ENCODE measurements at places on chromosomes 6 and 20. TPM values are rescaled to one million over a fixed set of nuclear protein-coding genes. Genes with fewer than 3 reads are reported as not detected.

PTP4A1 gene
- 22.8 TPM for total RNA-seq

PARD6B gene
- total RNA-seq: 3.7 TPM

TRDN gene
- total RNA-seq: 0.30 TPM

PRDM1 gene
- 7.3 TPM for total RNA-seq

TMEM200A gene
- total RNA-seq: 11.8 TPM

LY6G6D gene
- not detected for total RNA-seq

SEMG1 gene
- total RNA-seq: not detected

DACT2 gene
- 0.30 TPM for total RNA-seq

GRCh38 chr6:43770372-43771209 lies 580 bp downstream of the VEGFA start:
- H3K36me3 ChIP-seq: no peaks in the 10 kb centered on the region
- H3K27ac ChIP-seq: peak overlapping the region; percentile 92
- DNase-seq: peak; percentile 31
- no peaks in the 10 kb centered on the region for H3K27me3 ChIP-seq
- H3K4me3 ChIP-seq: peak overlapping the region; percentile 57

DNA sequence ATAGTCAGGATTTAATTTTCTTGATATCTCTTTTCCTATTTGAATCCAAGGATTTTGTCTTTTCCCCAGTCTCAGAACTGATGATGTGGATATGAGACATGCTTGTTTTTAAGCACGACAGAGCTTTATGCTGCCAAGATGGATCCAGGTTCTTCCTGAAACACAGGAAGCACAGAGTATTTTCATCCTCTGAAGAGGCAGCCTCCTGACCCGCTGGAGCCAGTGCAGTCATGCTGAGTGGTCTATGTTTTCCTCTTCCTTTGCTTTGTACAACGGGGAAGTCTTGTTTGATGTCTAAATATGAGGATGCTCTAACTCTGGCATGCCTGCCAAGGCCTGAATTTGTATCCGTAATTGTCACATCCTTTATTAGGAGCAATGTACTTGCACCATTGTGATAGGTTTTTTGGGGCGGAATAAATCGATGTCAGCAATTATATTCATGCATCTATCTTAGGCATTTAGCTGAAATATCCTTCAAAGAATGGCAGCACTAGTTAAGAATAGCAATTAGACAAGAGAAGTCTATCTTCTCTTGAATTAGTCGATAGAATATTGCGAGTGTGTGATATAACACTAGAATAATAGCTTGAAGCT lies 407.1 kb upstream of the JAG1 start:
- H3K4me1 ChIP-seq: no peaks in the 10 kb centered on the region
- no peak for DNase-seq
- H3K27ac ChIP-seq: no peak overlapping the region
- H3K4me3 ChIP-seq: no peak overlapping the region

- peak overlapping the region; percentile 95 for H3K27ac ChIP-seq
- no peak for DNase-seq
- peak overlapping the region; percentile 84 for H3K4me3 ChIP-seq
- H3K4me1 ChIP-seq: peaks cover 38% of the 10 kb centered on the region
These were observed 4.7 kb upstream of the TUBB2A start for GRCh38 chr6:3162067-3162497.

GRCh38 chr6:167094820-167095637 lies 27.9 kb upstream of the CCR6 start:
- H3K27me3 ChIP-seq: no peaks in the 10 kb centered on the region
- DNase-seq: no peak
- H3K4me1 ChIP-seq: no peaks in the 10 kb centered on the region
- H3K4me3 ChIP-seq: no peak overlapping the region
- H3K36me3 ChIP-seq: no peaks in the 10 kb centered on the region

DNA sequence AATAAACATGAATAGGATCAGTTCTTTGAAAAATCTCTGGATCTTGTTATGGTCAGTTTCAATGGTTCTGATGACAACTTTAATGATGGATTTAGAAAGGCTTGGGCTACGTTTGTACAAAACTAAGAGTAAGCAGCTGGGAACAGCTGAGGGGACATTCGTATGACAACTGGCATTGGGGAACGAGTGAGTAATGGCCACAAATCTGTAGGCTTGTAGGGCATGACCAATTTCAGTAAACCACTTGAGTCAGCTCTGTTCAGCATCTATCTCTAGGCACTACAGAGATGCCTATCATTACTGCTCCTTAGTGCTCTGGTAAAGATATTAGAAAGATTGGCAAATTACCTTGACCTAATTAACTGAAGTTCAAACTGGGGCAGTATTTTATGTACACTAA lies 1375.6 kb downstream of the EPHA7 start:
- no peak overlapping the region for H3K27ac ChIP-seq
- no peak for DNase-seq
- no peak overlapping the region for H3K4me3 ChIP-seq
- H3K36me3 ChIP-seq: no peaks in the 10 kb centered on the region
- H3K4me1 ChIP-seq: no peaks in the 10 kb centered on the region
- no peaks in the 10 kb centered on the region for H3K27me3 ChIP-seq

GRCh38 chr6:42889815-42890214 lies 10.4 kb downstream of the RPL7L1 start:
- no peaks in the 10 kb centered on the region for H3K27me3 ChIP-seq
- peak overlapping the region; percentile 86 for H3K27ac ChIP-seq
- H3K4me1 ChIP-seq: peaks cover 8% of the 10 kb centered on the region
- peak overlapping the region; percentile 85 for H3K4me3 ChIP-seq
- no peak for DNase-seq
- H3K36me3 ChIP-seq: no peaks in the 10 kb centered on the region

GRCh38 chr6:53451165-53451564 lies 93.7 kb downstream of the GCLC start:
- H3K36me3 ChIP-seq: no peaks in the 10 kb centered on the region
- no peak overlapping the region for H3K27ac ChIP-seq
- no peak for DNase-seq
- no peak overlapping the region for H3K4me3 ChIP-seq
- H3K4me1 ChIP-seq: no peaks in the 10 kb centered on the region

GRCh38 chr20:43040427-43040826 lies 149.3 kb downstream of the PTPRT start:
- no peaks in the 10 kb centered on the region for H3K36me3 ChIP-seq
- no peak overlapping the region for H3K4me3 ChIP-seq
- no peak for DNase-seq
- no peaks in the 10 kb centered on the region for H3K27me3 ChIP-seq

GRCh38 chr6:44150317-44150917 lies 8.2 kb upstream of the CAPN11 start:
- H3K4me1 ChIP-seq: no peaks in the 10 kb centered on the region
- H3K27ac ChIP-seq: no peak overlapping the region
- DNase-seq: no peak
- no peak overlapping the region for H3K4me3 ChIP-seq

GRCh38 chr6:2173203-2173961 lies 72.0 kb downstream of the GMDS start:
- DNase-seq: no peak
- no peak overlapping the region for H3K4me3 ChIP-seq
- no peaks in the 10 kb centered on the region for H3K4me1 ChIP-seq
- no peaks in the 10 kb centered on the region for H3K36me3 ChIP-seq

- H3K36me3 ChIP-seq: no peaks in the 10 kb centered on the region
- H3K27ac ChIP-seq: no peak overlapping the region
- H3K4me1 ChIP-seq: no peaks in the 10 kb centered on the region
- no peak overlapping the region for H3K4me3 ChIP-seq
These were observed 31.4 kb upstream of the BACH2 start for GRCh38 chr6:90328004-90328403.

- H3K36me3 ChIP-seq: no peaks in the 10 kb centered on the region
- DNase-seq: no peak
- H3K4me1 ChIP-seq: no peaks in the 10 kb centered on the region
These were observed 587.5 kb downstream of the CBLN4 start for GRCh38 chr20:55417836-55418235.

DNA sequence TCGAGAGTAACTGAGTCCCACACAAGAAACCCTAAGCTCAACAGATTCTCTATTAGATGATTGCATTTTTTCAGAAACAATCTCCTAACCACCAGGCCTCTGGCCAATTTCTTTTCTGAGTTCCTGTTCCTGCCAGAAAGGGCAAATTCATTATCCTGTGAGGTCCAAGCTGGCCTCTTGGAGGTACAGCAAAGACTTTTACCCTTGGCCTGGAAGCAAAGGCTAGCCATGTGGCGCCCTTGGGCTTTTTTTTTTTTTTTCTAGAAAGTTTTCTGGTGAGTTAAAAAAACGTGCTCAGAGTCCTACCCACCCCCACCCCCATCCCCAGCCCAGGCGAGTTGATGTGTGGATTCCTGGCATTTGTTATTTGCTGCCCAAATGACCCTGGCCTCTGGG lies 59.0 kb upstream of the EEF1A1 start:
- H3K27me3 ChIP-seq: no peaks in the 10 kb centered on the region
- DNase-seq: no peak
- peak overlapping the region; percentile 13 for H3K4me3 ChIP-seq
- H3K4me1 ChIP-seq: peaks cover 15% of the 10 kb centered on the region
- H3K27ac ChIP-seq: peak overlapping the region; percentile 99

GRCh38 chr6:33343953-33344611 lies 26.5 kb upstream of the ZBTB22 start:
- H3K4me3 ChIP-seq: no peak overlapping the region
- H3K27me3 ChIP-seq: no peaks in the 10 kb centered on the region
- peak overlapping the region; percentile 50 for H3K27ac ChIP-seq
- DNase-seq: no peak

DNA sequence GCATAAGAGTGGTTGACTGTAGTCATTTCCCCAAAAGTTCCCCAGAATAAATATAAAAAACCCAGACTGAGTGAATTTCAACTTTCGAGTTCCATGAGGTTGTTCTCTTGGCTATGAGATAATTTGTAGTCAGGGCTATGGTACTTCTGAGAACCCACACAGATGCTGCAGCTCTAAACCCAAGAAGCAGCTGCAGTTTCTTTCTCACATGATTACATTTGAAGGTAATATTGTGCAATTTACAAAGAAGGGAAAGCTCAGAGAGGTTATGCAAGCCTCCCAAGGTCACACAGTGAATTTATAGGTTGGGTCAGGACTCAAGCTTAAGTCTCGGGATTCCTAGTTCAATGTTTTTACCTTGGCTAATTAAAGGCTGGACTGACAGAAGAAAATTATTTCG lies 29.7 kb upstream of the CD93 start:
- H3K27me3 ChIP-seq: no peaks in the 10 kb centered on the region
- no peaks in the 10 kb centered on the region for H3K36me3 ChIP-seq
- no peak overlapping the region for H3K27ac ChIP-seq
- no peaks in the 10 kb centered on the region for H3K4me1 ChIP-seq
- no peak overlapping the region for H3K4me3 ChIP-seq

DNA sequence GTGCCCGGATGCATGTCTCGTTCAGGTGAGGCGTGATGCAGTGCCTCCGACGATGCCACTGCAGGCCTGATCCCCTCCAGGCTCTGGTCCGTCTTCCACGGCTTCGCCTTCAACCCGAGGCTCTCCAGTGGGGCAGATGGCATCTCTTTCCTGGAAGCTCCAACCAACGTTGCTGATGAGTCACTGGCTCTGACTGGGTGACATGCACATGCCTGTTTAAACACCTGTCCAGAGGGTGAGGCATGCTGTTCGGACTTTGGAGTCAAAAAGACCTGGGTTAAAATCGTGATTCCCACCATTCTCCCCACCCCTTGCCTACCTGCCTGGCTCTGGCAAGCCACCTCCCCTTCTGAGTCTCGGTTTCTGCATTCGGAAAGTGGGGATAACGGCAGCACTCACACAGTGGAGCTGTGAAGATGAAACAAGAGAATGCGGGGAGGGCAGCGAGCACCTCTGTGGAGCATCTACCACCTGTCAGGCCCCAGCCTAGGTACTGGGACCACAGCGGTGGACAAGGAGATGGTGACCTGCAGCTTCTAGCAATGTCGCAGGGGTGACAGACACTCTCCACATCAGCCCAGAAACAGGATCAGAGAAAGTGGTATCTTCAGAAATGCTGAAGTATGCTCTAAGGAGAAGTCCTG lies 8.5 kb upstream of the EDN3 start:
- H3K4me1 ChIP-seq: no peaks in the 10 kb centered on the region
- DNase-seq: no peak
- H3K4me3 ChIP-seq: no peak overlapping the region
- no peaks in the 10 kb centered on the region for H3K27me3 ChIP-seq
- H3K27ac ChIP-seq: no peak overlapping the region
- H3K36me3 ChIP-seq: no peaks in the 10 kb centered on the region

DNA sequence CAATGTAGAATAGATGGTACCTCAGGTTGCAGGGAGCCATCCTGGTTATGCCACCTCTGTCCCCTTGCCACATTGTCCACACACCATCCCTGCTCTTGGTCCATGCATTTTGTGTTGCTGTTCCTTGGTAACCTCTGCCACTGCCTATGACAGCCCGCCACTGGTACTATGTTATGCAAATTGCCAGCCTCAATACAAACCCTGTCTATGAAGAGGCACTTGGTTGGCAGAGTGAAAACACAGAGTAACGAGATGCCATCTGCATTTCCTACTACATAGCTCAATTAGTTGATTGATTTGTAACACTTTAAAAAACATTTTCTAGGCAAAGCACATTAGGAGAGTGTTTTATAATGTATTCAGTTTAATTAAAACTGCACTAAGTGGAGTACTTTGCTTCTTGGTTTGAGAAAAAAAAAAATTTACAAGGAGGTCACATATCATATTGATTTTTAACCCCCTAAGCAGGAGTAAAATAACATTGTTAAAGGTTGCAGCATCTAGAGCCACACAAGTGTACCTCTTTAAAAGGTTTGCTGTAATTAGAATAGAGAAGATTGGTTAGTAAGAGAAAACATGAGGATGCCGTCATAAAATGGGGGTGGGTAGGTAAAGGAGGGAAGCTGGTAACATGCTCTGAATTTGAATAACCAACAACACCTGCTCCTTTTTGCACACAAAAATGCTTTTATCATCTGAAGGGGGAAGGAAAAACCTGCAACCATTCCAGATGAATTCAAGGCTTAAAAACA lies 817.1 kb downstream of the KIF16B start:
- no peak overlapping the region for H3K27ac ChIP-seq
- no peak for DNase-seq
- H3K27me3 ChIP-seq: no peaks in the 10 kb centered on the region
- H3K36me3 ChIP-seq: no peaks in the 10 kb centered on the region
- no peaks in the 10 kb centered on the region for H3K4me1 ChIP-seq

DNA sequence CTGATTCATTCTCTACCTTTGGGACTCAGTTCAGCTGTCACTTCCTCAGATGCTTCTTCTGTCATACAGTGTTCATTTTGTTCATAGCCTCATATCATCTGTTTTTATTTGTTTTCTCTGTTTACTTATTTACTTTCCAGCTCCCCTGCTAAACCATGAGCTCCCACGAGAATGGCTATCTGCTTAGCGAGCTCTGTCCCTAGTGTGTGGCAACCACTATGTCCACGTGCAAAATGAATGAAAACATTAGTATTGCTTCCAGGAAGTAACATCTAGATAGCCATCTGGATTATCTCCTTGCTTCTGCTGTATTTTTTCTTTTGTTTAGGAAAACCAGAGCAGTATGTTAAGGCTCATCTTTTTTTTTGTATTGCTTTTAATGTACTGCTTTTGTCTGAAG lies 417.0 kb upstream of the SLC35B3 start:
- no peak overlapping the region for H3K27ac ChIP-seq
- DNase-seq: no peak
- no peaks in the 10 kb centered on the region for H3K36me3 ChIP-seq
- H3K27me3 ChIP-seq: no peaks in the 10 kb centered on the region
- H3K4me1 ChIP-seq: no peaks in the 10 kb centered on the region
